ENCODE measurements at places on chromosomes 11 and 22.

DNA sequence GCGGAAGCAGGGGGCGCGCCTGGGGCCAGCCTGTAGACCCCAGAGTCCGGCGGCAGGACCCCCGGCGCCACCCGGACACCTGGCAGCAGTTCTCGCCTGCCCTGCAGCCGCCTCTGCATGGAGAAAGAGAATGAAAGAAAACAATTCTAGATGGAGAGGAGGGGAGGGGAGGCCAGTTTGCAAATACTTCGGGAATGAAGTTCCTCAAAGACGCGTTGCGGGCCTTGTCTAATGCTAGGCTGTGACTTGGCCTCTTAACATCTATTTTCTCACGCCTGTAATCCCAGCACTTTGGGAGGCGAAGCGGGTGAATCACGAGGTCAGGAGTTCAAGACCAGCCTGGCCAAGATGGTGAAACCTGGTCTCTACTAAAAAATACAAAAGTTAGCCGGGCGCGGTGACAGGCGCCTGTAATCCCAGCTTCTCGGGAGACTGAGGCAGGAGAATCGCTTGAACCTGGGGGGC, 2.1 kb upstream of the BARX2 start:
- H3K4me1 ChIP-seq: peaks cover 31% of the 10 kb centered on the region
- peaks cover 86% of the 10 kb centered on the region for H3K27me3 ChIP-seq
- no peak for DNase-seq

DNA sequence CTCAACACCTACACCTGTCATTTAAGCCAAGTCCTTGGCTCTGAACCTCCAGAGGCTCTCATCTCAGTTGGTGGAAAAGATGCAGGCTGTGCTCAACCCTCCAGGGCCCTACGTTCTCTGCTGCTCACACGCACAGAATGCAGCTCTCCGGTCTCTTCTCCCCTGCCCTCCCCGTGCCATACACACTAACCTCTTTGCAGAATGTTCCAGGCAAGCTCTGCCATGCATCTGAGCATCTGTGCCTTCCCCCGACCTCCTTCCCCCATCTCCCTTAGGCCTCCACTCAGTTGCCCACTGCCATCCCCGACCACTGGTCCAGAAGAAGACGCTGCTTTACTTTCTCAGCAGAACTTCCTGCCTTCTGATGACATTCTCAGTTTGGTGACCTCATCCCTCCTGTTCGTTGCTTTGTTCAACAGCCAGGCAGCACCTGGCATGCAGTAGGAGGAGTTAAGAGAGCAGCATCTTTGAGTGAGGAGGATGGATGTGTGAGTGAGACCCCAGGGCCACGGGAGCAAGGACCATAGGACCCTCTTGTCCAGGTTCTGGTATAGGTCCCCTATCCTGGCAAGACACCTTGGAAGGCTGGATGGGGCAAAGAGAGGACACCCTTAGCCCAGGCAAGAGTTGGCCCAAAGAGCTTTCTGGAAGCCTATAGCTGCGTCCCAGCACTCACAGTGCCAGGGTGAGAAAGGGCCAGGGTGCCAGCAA, 598.0 kb downstream of the BRD1 start:
- no peaks in the 10 kb centered on the region for H3K27me3 ChIP-seq
- H3K4me3 ChIP-seq: no peak overlapping the region

DNA sequence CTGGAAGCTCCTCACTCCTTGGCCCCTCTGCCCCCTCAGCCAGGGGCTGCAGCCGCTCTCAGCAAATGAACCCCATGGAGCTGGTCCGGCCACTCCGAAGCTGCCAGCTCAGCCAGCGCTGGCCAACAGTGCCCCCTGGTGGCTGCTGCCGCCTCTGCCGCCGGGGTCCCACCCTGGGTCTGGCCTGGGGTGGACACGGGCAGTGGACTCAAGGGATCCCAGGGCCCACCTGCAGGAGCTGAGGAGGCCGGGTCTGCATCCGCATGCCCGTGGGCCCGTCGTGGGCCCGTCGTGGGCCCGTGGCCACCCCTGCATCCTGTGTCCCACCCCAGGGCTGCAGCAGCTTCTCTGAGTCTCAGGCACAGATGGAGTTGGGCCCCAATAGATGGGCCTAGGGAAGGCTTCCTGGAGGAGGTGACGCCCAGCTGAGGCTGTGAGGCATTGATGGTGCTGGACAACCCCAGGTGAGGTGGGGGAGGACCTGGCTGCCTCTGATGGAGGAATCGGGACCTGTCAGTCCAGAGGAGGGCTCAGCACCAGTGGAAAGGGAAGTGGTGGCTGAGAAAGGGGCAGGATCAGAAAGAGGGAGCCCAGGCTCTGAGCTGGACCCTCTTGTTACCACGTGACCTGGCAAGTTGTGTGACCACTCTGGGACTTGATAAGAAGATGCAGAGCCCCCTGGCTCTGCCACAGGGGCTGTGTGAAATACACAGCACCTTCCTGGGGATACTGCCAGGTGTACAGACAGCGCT, 522.3 kb downstream of the BRD1 start:
- no peak overlapping the region for H3K4me3 ChIP-seq
- H3K27me3 ChIP-seq: peaks cover 4% of the 10 kb centered on the region
- no peaks in the 10 kb centered on the region for H3K36me3 ChIP-seq
- no peak overlapping the region for H3K27ac ChIP-seq
- H3K4me1 ChIP-seq: peaks cover 3% of the 10 kb centered on the region

- no peak overlapping the region for H3K27ac ChIP-seq
- H3K4me3 ChIP-seq: no peak overlapping the region
- no peak for DNase-seq
- peaks cover 10% of the 10 kb centered on the region for H3K36me3 ChIP-seq
- H3K4me1 ChIP-seq: peaks cover 18% of the 10 kb centered on the region
These were observed 42.4 kb downstream of the PIK3C2A start for GRCh38 chr11:17165247-17165890.

DNA sequence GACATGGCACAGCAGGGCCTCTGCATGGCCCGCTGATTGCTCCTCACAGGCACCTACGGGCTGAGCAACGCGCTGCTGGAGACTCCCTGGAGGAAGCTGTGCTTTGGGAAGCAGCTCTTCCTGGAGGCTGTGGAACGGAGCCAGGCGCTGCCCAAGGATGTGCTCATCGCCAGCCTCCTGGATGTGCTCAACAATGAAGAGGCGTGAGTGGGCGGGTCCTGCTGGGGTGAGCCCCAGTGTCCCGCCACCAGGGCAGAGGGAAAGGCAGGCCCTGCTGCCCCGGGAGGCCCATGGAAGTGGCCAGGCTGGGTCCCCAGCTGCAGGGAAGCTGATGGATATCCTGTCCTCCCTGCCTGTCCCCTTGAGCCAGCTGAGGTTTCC, 18.6 kb upstream of the DGCR8 start:
- no peak for DNase-seq
- no peaks in the 10 kb centered on the region for H3K4me1 ChIP-seq
- peaks cover 47% of the 10 kb centered on the region for H3K36me3 ChIP-seq
- no peak overlapping the region for H3K27ac ChIP-seq
- no peaks in the 10 kb centered on the region for H3K27me3 ChIP-seq

Data from CD4-positive, alpha-beta T cell (primary cell).